ENCODE measurements at places on chromosomes 12 and 14. TPM values are rescaled to one million over a fixed set of nuclear protein-coding genes. Genes with fewer than 3 reads are reported as not detected.

DGLUCY gene
- 76.7 TPM for total RNA-seq

NXPH4 gene
- 3.4 TPM for total RNA-seq

RASAL1 gene
- 4.9 TPM for total RNA-seq

GPR68 gene
- total RNA-seq: 1.4 TPM

- DNase-seq: no peak
Measured at GRCh38 chr12:94762259-94762942, 112.0 kb upstream of the TMCC3 start.

DNA sequence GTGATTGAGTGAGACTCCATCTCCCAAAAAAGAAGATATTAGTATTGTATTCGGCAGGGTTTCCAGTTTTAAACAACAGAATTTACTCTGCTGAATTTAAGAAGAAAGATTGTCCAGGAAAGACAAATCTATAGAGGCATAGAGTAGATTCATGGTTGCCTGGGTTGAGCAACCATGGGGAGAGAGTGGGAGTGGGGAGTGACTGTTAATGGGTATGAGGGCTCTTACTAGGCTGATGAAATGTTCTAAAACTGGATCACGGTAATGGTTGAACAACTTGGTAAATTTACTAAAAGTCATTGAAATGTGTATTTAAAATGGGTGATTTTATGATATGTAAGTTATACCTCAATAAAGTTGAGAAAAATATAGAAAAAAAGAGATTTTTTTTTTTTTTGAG lies 13.9 kb upstream of the C12orf76 start:
- DNase-seq: no peak

GRCh38 chr12:89414851-89415250 lies 62.5 kb upstream of the DUSP6 start:
- DNase-seq: no peak

DNA sequence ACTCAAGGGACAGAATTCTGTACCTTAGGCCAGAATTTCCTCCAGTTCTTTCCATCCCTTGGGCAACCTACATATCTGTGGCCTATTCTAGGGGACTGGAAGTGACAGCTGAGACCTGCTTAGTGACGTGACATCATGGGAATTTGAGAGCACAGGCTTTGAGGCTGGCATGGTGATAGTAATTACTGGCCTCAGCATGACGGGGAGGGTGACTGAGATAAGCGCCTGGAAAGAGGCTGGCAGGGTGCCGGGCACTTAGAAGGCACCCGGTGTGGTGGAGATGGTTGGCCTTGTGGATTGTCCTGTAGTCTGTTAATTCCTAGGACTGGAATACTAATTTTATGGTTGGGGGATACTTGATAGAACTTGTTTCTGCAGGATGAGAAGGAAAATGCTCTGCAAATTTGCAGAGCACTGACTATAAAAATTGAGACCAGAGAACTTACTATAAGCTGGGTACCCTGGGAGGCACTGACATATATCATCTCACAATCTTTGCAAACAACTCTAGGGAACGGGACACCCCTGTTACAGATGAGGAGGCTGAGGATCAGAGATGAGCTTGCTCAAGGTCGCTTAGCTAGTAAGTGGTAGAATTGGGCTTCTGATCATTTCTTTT lies 42.2 kb upstream of the TBX3 start:
- DNase-seq: no peak
